ENCODE measurements at places on chromosomes 4 and X.

- DNase-seq, result no peak
Measured at GRCh38 chr4:76585272-76585671, 150.2 kb downstream of the SHROOM3 start.

DNA sequence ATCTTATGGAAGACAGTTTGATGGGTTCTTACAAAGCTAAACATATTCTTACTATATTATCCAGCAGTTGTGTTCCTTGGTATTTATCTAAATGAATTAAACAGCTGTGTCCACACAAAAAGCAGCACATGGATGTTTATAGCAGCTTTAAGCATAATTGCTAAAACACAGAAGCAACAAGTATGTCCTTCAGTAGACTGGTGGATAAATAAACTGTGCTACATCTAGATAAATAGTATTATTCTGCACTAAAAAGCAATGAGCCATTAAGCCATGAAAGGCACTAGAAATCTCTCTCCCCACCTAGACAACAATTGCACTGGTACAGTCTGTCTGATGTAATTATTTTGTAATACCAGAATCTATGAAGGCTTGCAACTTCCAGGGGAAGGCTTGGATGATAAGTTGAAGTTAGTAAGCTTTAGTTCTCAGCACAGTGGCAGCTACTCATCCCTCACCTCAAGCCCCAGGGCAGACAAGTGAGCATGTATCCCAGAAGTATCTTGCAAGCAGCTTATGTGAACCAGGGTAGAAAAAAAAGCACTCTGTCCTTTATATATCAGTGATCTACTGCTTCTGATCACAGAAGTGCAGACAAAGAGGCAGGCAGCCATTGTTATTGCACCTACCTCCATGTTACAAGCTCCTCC lies 36.9 kb downstream of the WDR17 start:
- no peak for DNase-seq

DNA sequence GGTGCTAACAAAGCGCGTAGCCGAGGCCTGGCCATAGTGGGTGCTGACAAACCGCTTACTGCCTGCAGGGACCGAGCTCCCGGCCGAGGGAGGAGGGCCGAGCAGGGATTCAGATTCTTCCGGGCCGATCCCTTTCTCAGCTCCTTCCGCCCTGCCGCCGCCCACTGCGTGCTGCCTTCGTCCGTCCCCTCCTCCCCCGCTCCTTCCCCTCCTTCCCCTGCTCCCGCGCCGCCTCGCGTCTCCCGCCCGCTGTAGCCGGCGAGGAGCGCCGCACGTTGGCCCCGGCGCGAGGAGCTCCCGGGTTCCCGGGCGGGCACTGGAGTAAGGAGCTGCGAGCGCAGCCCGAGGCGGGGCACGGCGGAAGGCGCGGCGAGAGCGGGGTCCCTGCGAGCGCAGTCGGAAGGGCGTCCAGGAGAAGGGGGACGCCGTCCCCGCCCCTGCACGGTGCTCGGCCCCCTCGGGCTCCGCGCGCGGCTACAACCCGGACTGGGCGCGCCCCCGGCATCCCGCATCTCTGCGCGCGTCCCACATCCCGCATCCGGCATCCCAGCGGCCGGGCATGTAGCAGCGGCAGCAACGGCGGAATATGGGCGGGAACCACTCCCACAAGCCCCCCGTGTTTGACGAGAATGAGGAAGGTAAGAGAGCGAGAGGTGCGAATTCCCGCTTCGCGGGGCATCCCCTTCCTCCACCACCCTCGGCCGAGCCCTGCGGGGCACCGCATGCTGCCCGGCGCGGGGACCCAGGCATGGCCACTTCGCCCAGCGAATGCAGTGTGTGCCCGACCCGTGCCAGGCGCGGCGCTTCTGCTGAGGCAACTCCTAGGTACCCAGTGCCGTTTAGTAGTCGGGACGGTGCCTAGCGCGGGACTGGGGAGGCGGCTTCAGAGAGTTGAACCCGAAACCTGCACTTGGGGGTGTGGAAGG lies at the start of gene STK32B:
Gene STK32B, plus strand, starts transcription at position 203 of the 926 bp plus-strand sequence.
- no peak for DNase-seq

DNA sequence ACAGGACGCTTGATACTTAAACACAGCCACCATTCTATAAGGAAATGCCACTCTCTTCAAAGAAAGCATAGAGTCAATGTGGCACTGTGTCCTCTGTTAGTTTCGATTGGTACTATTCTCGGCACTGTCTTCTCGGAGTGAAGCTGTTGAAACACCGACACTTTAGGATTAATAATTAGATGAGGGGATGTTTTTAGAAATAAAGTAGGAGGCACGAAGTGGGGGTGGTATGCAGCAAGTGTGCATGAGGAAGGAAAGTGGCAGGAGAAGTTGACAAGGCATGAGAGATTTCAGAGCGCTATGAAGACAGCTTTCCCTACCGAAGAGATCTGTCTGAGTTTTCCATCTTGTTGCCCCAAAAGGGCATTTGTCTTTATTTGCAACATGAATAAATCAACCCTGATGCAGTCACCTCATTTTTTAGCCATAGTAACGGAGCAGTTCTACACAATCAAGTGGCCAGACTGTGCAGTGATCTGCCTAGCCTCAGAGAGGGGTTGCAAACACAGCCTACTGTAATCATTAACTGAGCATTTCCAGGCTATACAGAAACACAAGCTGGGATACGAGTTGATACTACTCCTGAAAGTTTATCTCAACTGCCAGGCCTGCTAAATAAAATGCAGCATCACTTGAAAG lies 8.3 kb downstream of the GPRIN3 start:
- DNase-seq, result peak; percentile 45

DNA sequence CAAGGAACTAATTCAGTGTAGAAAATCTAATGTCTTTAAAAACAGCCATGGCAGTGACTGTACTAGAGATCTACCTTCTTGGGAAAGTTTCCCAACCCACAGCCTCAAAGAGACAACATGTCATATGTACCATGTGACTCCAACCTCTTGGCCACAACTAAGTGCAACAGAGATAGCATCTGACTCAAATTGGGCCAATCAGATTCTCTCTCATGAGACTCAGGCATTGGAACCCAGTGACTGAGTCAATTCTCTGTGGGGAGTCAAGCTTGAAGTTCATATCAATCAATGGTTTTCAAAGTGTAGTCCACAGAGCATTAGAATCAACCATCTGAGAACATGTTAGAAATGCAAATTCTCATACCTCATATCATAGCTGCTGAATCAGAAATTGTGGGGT lies 123.3 kb downstream of the MBNL3 start:
- DNase-seq, result no peak

DNA sequence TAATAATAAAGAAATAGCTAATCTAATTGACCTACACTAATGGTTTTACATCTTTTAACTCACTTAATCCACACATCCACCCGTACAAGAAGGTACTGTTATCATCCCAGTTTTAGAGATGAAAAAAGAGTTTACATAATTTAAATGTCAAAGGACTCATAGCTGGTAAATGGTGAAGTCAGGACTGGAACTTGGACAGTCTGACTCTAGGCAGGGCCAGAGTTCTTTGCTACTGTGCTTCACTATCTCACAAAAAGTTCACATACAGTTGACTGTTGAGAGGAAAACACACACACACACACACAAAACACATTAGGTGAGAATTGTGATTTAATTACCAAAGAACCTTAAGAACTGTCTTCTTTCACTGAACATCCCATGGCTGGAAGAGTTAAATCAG lies 71.2 kb upstream of the PRSS48 start:
- no peak for DNase-seq

DNA sequence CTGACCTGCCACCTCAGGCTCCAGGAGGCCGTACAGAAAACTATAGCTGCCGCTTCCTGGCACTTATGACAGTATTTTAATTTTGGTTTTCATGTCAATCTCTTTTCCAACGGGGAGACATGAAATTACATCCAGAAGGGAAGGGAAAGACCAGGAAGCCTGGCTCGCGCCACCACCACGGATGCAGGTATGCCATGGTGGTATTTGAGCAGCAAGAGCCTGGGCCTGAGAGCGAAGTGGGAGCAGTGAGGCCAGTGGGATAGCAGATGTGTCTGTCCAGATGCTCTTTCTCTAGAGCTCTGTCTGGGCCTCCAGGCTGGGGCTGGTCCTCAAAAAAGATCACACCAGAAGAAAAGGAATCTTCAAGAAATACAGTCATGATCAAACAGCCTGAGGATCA lies 82.5 kb upstream of the CPEB2 start:
- DNase-seq, result no peak

GRCh38 chr4:25890571-25891485 lies 23.2 kb upstream of the SMIM20 start:
- no peak for DNase-seq

- DNase-seq, result no peak
Measured at GRCh38 chr4:26813698-26814097, 46.9 kb upstream of the STIM2 start.

GRCh38 chr4:184815046-184815877 lies 10.5 kb downstream of the ACSL1 start:
- no peak for DNase-seq

DNA sequence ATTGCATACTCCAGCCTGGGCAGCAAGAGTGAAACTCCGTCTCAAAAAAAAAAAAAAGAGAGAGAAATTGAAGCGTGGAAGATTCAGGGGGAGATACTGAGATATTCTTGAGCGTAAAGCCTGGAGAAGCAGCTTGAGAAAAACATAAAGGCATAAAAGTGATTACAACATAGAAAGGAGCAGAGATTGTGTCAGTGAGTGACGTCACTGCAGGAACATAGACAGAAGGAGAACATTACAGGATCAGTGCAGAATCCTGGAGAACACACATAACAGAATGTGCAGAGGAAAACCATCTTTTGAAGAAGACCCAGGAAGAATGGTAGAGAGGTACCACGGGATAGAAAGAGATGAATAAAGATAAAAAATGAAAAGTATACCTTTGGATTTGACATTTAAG lies 147.0 kb downstream of the APBB2 start:
- DNase-seq, result no peak

All from CD4-positive, alpha-beta T cell treated with Interleukin-4 for 1 hour (primary cell).